ENCODE measurements at places on chromosomes 11 and 22. TPM values are rescaled to one million over a fixed set of nuclear protein-coding genes. Genes with fewer than 3 reads are reported as not detected.

- H3K4me3 ChIP-seq: no peak overlapping the region
- no peak for DNase-seq
- H3K36me3 ChIP-seq: peaks cover 18% of the 10 kb centered on the region
- no peak overlapping the region for H3K27ac ChIP-seq
- H3K27me3 ChIP-seq: no peaks in the 10 kb centered on the region
Measured at GRCh38 chr11:134266841-134267251, 9.3 kb upstream of the GLB1L3 start.

GRCh38 chr22:30865656-30866055 is 102.9 kb downstream of the MORC2 start:
- no peak overlapping the region for H3K4me3 ChIP-seq
- no peaks in the 10 kb centered on the region for H3K4me1 ChIP-seq
- DNase-seq: no peak
- no peak overlapping the region for H3K27ac ChIP-seq
- H3K36me3 ChIP-seq: no peaks in the 10 kb centered on the region
- H3K27me3 ChIP-seq: no peaks in the 10 kb centered on the region

The FGF4 gene
- total RNA-seq: not detected

- H3K27me3 ChIP-seq: no peaks in the 10 kb centered on the region
- H3K27ac ChIP-seq: no peak overlapping the region
- H3K4me1 ChIP-seq: no peaks in the 10 kb centered on the region
- DNase-seq: no peak
Measured at GRCh38 chr22:46092011-46092410, 58.3 kb upstream of the PPARA start.

GRCh38 chr11:79486242-79486984 is 45.6 kb upstream of the TENM4 start:
- DNase-seq: no peak
- no peaks in the 10 kb centered on the region for H3K27me3 ChIP-seq
- H3K36me3 ChIP-seq: no peaks in the 10 kb centered on the region
- no peaks in the 10 kb centered on the region for H3K4me1 ChIP-seq
- H3K27ac ChIP-seq: no peak overlapping the region
- H3K4me3 ChIP-seq: no peak overlapping the region

The ALX4 gene
- total RNA-seq: not detected

Data from T-cell (primary cell).